ENCODE measurements at places on chromosomes 13 and 19.

DNA sequence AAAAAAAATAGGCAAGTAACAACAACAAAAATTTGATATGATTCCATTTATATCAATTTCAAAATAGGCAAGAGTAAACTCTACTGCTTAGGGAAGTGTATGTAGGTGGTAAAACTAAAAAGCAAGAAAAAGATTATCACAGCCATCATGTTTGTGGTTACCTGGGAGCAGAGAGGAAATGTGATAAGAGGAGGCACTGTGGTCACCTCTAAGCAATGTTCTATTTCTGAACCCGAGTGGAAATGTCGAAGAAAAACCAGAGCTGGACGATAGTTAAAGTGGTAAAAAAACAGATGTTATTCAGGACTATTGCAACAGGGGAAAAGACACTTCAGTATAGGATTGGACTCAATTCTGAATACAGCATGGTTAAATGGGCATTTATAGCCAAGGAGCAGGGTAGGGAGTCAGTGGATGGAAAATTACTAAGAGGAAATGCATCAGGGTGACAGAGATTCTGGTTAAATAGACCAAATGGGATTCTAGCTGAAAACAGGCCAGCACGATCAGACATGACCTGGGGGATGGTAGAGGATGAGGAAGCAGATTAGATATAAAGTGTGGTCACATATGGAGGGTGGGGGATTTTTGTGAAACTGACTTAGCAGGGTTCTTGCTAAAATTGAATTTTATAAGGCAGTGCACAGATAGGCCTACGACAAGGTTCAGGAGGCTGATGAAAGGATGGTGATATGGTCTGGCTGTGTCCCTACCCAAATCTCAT, 6.0 kb upstream of the TEX30 start:
- DNase-seq: no peak

GRCh38 chr13:50200988-50201387, 185.7 kb downstream of the KCNRG start:
- DNase-seq: no peak

DNA sequence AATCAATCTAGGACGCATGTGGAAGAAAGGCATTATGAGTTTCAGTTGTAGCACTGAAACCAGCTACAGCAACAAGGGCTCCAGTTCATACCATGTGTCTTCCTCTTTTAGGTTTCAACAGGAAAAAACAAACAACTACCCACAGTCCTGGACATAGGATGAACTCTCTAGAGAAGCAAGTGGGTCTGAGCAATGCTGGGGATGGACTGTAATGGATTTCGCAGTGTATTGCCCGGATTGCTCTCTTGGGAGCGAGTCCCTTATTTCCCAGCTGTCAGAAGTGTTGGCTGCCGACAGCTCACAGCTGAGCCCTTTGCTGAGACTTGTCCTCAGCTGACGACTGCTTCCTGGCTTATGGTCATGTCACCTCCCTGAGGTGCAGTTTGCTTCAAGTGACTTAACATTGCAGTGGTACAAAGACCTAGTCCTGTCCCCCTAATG, 12.1 kb upstream of the MYCBP2 start:
- DNase-seq: no peak

GRCh38 chr13:26538363-26539317, 18.8 kb upstream of the WASF3 start:
- DNase-seq: no peak

- no peak for DNase-seq
Measured at GRCh38 chr19:12139885-12140544, at the start of gene ZNF20. ZNF20 (minus strand) TSS chr19:12140350; CDS start chr19:12140182, 168 bp downstream.

- peak; percentile 7 for DNase-seq
Measured at GRCh38 chr13:53206455-53206854, 177.8 kb downstream of the OLFM4 start.

DNA sequence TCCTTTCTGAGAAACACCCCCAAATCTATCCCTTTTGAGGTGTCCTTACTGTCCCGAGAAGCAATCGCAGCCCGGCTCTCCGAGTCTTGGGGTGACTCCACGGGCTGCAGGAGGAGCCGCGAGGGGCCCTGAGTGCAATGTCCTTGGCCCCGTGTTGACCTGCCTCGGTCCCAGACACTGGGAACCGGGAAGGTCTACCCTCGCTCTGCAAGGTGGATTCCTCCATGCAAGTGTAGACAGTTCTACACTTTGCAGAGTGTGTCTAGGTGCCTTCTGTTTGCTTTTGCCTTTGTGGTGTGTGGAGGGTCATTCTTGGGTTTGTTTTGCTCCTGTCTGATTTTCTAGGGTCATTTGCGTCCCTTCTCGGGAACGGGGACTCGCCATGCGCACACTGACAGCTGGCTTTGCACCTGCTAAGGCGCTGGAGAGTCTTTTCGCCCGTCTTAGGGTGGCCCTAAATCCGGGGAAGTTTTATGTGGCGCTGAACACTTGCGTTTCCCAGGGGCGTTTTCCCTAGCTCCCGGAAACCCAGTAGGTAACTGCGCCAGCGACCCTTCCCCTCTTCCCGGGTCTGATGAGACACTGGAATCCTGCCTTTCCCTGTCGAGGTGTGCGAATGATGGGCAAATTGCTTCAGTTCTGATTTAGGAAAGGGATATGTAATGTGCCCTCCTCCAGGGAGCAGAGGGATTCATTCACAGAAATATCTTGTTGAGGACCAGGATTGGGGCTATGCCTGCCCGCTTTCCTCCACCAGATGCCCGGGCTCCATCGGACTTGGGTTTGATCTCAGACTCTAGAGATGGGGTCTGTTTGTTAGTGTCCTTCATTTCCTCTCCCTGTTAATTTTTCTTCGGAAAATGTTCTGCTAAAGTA, 755 bp downstream of the SERTM1 start:
- DNase-seq: no peak

- DNase-seq: peak; percentile 87
Measured at GRCh38 chr19:1856698-1857603, 6.4 kb downstream of the KLF16 start.

DNA sequence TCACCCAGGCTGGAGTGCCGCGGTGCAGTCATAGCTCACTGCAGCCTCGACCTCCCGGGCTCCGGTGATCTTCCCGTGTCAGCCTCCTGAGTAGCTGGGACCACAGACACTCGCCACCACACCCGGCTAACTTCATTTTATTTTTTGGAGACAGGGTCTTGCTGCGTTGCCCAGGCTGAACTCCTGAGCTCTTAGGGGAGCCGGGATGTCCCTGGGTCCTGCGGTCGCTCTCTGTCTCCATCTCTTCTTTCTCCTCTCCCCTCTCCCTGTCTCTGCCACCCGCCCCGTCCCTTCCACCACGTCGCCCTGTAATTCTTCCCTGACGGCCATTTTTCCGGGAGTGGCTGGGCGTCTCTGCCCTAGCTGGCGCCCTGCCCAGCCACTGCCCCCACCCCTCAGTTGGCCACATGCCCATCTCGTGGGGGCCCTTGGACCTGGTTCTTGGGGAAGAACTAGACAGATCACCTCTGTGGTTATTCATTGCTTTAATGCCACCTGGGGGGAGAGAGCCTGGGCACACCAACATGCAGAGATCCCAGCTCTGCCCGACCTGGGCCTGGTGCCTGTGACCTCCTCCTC, 18.9 kb downstream of the ARID3A start:
- no peak for DNase-seq

DNA sequence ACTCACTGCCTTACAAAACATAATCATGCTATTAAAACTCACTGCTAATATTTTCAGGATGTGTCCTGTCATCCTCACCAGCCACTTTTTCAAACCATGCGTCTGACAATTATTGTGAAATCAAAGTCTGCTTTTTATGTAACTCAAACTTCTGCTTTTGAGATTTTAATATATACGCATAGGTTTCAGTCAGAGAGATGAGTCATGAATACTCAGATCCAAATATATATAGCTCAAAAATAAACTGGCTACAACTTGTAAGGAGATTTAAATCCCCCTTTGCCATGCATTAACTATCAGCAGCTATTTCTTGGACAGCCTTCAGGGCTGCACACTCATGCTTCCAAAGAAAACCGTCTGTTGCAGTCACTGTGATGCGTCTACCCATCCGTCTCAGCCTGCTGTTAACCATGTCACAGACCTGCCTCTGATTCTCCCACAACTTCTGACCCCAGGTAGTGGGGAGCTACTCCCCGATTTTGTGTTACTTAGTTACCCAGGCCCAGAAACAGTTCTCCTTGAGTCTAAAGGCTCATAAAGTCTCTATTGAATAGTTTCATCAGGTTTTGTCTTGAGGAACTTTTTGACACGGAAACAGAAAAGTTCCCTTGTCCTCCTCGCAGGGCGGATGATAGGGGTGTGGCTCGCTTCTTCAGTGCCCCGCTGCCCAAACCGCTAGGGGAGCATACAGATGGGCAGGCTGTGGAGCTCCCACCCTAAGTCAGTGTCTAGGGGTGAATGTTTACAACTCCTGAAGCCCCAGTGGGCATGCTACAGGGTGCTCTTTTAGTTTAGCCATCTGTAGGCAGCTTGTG, 33.8 kb upstream of the SGCG start:
- no peak for DNase-seq

GRCh38 chr13:21668732-21669275, 2.1 kb upstream of the FGF9 start:
- no peak for DNase-seq

DNA sequence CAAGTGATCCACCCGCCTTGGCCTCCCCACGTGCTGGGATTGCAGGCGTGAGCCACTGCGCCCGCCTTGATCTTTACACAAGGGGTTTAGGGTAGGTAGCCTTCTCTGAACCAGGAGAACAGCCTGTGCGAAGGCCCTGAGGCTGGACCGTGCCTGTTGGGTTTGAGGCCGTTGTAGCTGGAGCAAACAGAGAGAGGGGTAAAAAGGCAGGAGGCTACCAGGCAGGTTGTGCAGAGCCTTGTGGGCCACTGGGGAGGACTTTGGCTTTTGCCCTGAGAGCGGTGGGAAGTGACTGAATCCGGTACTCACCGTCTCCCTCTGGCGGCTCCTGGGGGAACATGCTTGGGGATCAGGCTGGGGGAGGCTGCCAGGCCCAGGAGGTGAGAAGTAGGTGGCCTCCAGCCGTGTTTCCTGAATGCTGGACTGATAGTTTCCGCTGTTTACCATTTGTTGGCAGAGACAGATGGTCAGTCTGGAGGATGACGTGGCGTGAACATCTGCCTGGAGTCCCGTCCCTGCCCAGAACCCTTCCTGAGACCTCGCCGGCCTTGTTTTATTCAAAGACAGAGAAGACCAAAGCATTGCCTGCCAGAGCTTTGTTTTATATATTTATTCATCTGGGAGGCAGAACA, 24.6 kb downstream of the SPC24 start:
- peak; percentile 79 for DNase-seq

- no peak for DNase-seq
Measured at GRCh38 chr19:42344336-42344893, 19.0 kb downstream of the MEGF8 start.

DNA sequence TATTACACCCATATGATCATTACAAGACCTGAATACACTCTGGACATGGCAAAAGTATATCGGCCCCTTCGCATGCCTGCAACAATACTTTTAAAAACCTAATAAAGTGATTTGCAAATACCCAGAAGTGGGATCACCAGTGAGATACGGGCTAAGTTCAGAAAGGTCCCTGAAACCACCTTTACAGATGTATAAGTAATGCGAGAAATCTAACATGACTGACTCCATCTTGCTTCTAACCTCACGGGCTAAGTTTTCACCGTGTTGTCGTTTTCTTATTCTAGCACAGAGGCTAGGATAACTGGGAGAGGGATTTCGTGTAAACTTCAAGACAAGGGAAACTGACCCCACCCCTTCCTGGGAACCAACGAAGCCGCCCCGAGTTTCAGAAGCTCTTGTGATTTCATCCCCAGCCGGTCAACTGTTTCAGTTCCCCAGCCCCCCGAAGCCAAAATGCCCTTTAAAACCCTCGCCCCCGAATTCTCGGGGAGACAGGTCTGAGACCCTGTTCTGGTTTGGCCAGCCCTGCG, 703 bp downstream of the NEK3 start:
- peak; percentile 12 for DNase-seq

- DNase-seq: no peak
Measured at GRCh38 chr13:100075700-100076587, 12.9 kb upstream of the PCCA start.

- DNase-seq: no peak
Measured at GRCh38 chr19:40576151-40576584, 505 bp upstream of the SHKBP1 start.

DNA sequence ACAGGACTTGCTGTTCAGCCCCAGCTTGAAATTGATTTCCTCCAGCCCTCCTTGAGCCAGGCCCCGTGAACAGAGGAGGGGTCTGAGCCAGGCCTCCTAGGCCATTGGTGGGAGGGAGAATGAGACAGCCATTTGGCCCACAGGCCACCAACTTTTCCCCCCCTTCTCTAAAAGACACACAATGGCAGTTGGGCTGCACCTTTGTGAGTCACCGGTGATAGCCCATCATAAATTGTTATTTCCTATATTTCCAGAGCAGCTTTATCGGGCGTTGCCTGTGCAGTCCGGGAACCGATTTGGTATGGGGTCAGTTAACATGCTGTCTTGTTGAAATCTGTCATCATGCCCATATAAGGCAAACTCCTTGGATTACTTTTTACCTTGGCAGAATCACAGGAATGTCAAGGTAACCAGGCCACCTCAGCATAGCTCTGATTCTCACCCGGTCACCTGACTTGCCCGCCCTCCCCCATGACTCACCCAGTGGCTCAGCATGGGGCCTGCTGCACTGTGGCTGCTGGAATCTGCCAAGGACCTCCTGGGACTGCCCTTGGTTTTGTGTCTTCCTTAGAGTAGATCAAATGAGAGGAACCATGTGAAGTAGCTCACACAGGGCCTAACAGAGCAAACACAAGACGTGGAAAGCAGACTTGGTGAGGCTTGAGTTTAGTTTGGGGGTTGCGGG, 36.1 kb downstream of the ACTN4 start:
- peak; percentile 100 for DNase-seq

- DNase-seq: no peak
Measured at GRCh38 chr19:35006999-35007365, 6.9 kb downstream of the GRAMD1A start.

GRCh38 chr13:84784443-84785153, 902.3 kb upstream of the SLITRK1 start:
- DNase-seq: no peak

GRCh38 chr13:48783181-48783630, 129.5 kb downstream of the CYSLTR2 start:
- peak; percentile 10 for DNase-seq

- no peak for DNase-seq
Measured at GRCh38 chr13:47258384-47258783, 361.5 kb upstream of the HTR2A start.

All from A549 (cell line).